ENCODE measurements at places on chromosomes 3 and 15. TPM values are rescaled to one million over a fixed set of nuclear protein-coding genes. Genes with fewer than 3 reads are reported as not detected.

Gene C2CD4B
- 5.9 TPM for total RNA-seq

Gene WDR49
- total RNA-seq: 5.5 TPM

Gene PRKAR2A
- total RNA-seq: 26.8 TPM

DNA sequence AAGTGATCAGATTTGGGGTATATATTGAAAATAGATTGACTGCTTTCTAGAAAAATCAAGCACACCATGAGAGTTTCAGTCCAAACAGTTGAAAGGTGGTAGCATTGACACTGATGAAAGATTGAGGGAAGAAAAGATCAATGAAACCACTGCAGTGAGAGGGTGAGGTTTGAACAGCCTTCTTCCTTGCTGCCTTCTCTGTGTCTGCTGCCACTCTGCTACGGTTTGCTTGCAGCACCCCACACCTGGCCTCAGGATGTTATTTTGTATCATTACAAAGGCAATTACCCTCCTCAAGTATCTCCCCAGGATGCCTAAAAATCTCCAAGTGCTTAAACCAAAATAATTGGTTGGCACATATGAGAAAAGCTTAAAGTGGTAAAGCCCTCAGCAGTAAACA is 683.6 kb upstream of the ARPP21 start:
- H3K27me3 ChIP-seq: no peaks in the 10 kb centered on the region
- no peaks in the 10 kb centered on the region for H3K4me1 ChIP-seq
- no peak overlapping the region for H3K27ac ChIP-seq
- no peak overlapping the region for H3K4me3 ChIP-seq

DNA sequence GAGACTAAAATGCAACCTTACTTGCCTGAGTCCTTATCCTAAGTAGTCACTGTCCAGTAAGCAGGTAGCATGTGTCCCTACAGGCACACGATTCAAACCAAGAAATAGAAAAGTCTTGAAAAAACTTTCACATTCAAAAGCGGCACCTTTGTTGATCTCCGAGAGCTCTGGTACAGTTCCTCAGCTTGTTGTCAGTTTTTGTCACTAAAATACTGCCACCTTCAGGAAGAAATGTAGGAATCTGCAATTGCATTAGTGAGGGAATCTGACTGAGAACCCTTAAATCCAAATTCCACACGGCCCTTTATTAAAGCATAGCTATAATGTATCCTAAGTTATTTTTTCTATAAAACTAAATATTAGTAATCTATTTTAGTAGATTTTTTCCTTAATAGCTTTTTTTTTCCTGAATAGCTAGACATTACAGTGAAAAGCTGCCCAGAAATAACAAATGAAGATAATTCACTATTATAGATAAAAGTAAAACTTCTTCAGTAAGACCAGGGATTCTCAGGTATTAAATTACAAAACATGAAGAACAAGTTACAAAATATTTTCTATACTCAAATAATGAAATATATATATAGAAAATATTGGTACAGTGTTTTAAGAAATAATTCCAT is 44.0 kb downstream of the CCDC54 start:
- no peaks in the 10 kb centered on the region for H3K27me3 ChIP-seq
- H3K27ac ChIP-seq: no peak overlapping the region
- DNase-seq: no peak
- H3K36me3 ChIP-seq: no peaks in the 10 kb centered on the region
